ENCODE measurements at places on chromosomes 13 and 19.

DNA sequence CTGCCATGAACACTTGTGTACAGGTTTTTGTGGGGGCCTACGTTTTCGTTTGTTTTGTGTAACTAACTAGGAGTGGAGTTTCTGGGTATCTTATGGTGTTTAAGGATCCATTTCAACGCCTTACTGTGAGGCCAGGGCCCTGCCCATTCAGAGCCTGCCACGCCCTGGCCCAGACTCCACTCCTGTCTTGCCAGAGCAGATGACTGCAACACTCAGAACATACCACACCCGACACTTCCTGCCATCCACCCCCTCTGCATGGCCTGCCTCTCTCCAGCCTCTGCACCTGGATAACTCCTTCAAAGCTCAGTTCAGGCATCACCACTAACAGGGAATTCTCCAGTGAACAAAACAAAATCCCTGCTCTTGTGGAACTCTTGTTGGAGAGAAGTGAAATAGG lies 43.2 kb downstream of the RGCC start:
- no peak for DNase-seq

DNA sequence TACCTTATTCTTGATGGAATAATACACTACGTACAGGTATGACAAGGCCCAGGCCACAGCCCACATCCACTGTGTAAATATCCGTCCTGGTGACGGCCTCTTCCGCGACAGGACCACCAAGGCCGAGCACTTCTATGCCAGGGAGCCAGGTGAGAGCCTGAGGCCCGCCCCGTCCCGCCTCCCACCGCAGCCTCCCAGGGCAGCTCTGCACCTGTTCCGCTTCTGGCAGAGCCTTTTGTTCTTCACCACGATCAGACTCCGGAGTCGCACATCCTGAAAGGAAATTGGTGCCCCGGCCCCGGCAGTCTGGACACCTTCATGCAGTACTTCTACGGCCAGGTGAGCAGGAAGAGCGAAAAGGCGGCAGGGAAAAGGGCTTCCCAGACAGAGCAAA lies 10.6 kb upstream of the ZNF358 start:
- DNase-seq: no peak

DNA sequence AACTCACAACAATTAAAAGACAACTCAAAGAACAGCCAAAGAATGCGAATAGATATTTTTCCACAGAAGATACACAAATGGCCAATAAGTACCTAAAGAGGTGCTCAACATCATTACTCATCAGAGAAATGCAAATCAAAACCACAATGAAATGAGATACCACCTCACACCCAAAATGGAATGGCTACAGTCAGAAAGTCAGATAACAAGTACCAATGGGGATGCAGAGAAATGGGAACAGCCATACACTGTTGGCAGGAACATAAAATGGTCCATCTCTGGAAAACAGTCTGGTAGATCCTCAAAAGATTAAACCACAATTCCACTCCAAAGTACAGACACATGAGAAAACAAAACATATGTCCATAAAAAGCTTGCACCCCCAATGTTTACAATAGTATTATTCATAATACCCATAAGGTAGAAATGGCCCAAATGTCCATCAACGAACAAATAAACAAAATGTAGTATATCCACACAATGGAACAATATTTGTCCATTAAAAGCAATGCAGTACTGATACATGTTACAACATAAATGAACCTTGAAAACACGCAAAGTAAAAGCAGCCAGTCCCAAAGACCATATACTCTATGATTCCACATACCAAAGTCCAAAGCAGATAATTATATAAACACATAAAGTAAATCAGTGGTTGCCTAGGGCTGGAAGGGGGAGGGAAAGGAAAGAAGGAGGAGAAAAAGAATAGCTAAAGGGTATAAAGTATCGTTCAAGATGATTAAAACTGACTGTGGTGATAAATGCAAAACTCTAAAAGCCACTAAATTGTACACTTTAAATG lies 19.6 kb downstream of the USP12 start:
- DNase-seq: no peak

DNA sequence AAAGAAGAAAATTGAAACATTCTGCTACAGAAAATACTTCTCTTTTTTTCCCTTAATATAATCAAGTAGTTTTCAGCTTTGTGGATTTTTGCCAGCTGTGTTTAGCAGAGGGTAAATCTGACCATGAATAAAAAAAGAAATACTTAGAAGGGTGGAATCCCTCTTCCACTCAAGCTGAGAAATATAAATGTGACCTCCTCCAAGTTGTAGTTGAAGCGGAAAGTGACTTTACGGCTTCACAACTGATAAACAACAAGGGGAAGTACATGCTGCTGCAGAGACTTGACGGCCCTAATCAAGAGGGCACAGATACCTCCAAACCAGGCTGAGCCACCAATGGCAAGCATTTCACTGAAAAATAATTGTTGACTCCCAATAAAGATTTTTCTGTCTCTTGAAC lies 785.0 kb downstream of the SLITRK5 start:
- DNase-seq: no peak

DNA sequence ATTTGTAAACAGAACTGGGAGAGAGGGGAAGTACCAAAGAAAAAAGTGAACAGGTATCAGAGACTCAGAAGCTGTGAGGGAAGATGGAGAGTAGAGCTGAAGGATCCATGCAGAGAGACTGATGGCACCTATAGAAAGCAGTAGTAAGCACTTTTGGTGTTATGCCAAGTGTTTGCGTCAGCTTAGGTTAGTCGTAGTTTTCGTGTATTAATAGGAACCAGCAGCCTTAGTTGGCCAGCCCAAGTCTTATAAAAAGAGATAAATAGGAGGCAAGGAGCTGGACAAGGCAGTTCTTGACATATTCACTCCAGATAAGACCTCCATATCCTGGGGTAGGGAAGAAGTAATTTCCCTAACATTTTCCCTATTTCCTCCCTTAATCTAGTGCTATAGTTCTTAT lies 214.2 kb downstream of the OXGR1 start:
- no peak for DNase-seq

GRCh38 chr13:50843257-50844083 lies at the start of gene DLEU7:
TSS of gene DLEU7 (minus strand) at chr13:50843692. CDS start at chr13:50843646, 46 bp downstream.
- no peak for DNase-seq
